Esophagus (tissue), 2 donors: ENCODE measurements at places on chromosomes 2 and 18. TPM values are rescaled to one million over a fixed set of nuclear protein-coding genes. Genes with fewer than 3 reads are reported as not detected.

Gene HS1BP3
- 12.2 TPM for polyA plus RNA-seq

Gene SLC11A1
- 1.1 TPM for polyA plus RNA-seq

Gene TNFAIP6
- 0.28 TPM for polyA plus RNA-seq

Gene SCN7A
- polyA plus RNA-seq: 0.47 TPM

Gene FAP
- polyA plus RNA-seq: 1.7 TPM
